Activated CD4-positive, alpha-beta T cell treated with anti-CD3 and anti-CD28 coated beads, Interleukin-2, amount 10 ng/mL, durations not matched to agents 7 days and 5 days (primary cell): ENCODE measurements at places on chromosomes 12 and 14. TPM values are rescaled to one million over a fixed set of nuclear protein-coding genes. Genes with fewer than 3 reads are reported as not detected.

TRHDE gene
- not detected for total RNA-seq

OLR1 gene
- total RNA-seq: not detected

SMCO2 gene
- 0.22 TPM for total RNA-seq

COCH gene
- total RNA-seq: 0.33 TPM

LIN7A gene
- not detected for total RNA-seq

PAX9 gene
- total RNA-seq: not detected
